NCI-H510A treated with DMSO at 0.1 percent for 48 hours (cell line): ENCODE measurements at places on chromosomes 11 and 22.

DNA sequence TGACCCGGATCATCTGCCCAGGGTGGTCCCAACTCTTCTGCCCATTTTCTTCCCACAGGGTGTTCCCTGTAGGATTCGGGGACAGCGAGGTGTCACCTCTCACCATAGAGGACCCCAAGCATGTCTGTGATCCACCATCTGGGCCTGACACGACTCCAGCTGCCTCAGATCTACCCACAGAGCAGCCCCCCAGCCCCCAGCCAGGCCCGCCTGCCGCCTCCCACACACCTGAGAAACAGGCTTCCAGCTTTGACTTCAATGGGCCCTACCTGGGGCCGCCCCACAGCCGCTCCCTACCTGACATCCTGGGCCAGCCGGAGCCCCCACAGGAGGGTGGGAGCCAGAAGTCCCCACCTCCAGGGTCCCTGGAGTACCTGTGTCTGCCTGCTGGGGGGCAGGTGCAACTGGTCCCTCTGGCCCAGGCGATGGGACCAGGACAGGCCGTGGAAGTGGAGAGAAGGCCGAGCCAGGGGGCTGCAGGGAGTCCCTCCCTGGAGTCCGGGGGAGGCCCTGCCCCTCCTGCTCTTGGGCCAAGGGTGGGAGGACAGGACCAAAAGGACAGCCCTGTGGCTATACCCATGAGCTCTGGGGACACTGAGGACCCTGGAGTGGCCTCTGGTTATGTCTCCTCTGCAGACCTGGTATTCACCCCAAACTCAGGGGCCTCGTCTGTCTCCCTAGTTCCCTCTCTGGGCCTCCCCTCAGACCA is 24.0 kb downstream of the CSF2RB start:
- DNase-seq: no peak

DNA sequence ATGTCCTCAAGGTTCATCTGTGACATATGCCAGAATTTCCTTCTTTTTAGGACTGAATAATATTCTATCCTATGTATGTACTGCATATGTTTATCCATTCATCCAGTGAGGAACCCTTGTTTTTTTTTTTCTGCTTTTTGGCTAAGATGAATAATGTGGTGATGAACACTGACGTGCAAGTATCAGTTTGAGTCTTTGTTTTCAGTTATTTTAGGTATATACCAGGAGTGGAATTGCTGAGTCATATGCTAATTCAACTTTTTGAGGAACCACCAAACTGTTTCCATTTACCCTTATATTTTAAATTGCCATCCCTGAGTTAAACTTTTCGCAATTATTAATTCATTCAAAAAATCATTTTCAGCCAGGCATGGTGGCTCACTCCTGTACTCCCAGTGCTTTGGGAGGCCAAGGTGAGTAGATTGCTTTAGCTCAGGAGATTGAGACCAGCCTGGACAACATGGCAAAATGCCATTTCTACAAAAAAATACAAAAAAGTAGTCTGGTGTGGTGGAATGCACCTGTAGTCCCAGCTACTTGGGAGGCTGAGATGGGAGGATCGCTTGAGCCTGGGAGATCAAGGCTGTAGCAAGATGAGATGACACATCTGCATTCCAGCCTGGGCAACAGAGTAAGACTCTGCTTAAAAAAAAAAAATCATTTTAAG is 64.2 kb downstream of the MICAL2 start:
- no peak for DNase-seq

GRCh38 chr22:41598891-41599635 is 9.4 kb upstream of the PMM1 start:
- no peak for DNase-seq

GRCh38 chr11:126696982-126697381 is 303.6 kb downstream of the KIRREL3 start:
- no peak for DNase-seq

DNA sequence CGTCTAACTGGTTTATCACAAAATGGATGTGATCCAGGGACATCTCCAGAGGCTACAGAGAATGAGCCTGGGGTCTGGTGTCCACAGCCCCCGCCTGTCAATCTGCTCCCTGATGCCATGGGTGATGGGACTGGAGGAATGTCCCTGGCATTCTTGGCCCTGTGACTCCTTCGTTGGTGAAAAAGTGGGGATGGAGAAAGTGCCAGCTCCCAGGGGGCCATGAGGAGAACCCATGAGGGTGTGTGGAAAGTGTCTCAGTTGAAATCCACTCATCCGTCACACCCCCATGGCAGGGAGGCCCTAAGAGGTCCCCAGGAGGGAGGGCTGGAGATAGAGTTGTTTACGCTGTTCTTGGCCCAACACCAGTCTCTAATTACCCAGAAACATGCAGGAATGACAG is 322.0 kb downstream of the CTTN start:
- no peak for DNase-seq
